Activated CD4-positive, CD25-positive, alpha-beta regulatory T cell (primary cell): ENCODE measurements at places on chromosomes 7 and 10.

DNA sequence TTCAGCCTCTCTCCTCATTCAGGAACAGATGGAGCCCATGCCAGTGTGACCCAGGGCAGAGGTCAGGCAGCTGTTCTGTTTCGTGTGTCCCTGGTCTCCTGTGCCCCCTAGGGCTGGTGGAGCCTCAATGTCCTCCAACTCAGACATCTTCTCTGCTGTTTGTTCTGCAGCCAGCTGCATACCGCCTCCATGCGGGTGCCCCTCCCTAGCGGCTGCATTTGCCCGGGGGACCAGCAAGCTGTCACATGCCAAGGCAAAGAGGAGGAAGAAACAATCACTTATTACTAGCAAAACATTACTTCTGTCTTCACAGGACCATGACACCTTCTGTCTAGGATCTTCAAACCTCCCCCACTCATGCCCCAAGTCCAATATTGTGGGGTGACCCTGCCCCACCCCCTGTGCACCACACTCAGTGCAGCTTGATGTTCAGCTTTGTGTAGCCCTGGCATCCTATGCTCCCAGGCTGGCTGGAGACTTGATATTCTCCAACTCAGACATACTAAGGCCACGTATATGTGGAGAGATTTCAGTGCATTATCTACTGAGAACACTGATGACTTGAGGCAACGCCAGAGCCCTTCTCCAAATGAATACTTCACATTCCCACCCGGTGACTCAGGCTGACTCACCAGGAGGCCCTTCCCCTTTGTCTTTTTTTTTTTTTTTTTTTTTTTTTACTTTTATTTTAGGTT is 188.9 kb downstream of the SKIDA1 start:
- no peak for DNase-seq

DNA sequence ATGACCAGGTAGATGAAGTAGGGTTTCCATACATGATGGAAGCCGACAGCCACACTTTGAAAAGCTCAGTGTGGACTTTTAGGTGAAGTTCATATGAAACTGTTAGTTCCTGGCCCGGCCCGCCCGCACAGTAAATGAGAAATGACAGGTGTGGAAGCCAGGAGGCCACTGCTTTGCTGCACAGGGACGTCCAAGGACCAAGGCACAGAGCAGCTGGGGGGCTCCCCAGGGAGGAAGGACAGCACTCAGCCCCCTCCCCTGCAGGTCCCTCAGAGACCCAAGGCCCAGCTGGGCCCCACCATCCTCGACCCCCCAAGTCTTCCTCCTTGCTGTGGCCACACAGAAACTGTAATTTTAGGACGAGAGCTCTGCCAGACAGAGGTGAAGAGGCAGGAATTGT is 219.2 kb downstream of the PTPRN2 start:
- no peak for DNase-seq

DNA sequence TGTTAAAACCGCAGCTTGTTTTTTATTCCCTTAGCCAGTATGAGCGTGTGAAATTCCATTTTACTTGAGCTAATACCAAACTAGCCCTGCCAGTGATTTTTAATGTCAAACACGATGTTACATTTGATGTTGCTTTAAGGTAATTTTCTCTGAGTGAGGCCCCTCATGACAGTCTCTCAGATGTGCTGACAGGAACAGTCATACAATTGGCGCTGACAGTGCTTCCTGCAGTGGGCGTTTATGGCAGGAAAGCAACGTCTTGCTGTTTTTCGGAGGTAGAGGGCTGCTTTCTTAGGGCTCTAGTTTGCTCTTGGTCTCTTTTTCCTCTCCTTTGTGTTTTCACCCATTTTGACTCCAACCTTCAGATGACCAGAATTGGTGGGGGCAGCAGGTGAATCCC is 19.3 kb downstream of the PON1 start:
- no peak for DNase-seq

GRCh38 chr7:106927536-106927935 is 62.5 kb downstream of the PIK3CG start:
- no peak for DNase-seq

- no peak for DNase-seq
Observed at GRCh38 chr7:21542891-21543527, at the start of gene DNAH11. Gene DNAH11 (plus strand): TSS chr7:21543039. CDS start chr7:21543246, 207 bp downstream.

DNA sequence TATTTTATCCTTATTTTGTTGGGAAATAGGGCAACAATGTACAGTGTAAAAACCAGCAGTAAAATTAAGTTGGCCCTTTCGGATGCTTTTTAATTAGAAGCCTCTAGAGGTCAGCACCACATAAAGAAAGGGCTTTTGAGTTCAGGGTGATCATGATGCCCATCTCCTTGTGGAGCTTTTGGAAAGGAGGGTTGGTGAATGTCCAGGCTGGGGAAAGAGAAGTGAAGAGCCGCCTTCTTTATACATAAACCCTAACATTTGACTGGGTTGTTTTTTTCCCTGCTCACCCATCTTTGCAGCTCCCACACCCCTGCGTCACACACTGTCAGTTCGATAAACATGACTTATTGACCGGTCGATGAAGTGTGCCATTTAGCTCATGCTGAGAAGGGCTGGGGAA is 29.8 kb downstream of the MTURN start:
- no peak for DNase-seq

DNA sequence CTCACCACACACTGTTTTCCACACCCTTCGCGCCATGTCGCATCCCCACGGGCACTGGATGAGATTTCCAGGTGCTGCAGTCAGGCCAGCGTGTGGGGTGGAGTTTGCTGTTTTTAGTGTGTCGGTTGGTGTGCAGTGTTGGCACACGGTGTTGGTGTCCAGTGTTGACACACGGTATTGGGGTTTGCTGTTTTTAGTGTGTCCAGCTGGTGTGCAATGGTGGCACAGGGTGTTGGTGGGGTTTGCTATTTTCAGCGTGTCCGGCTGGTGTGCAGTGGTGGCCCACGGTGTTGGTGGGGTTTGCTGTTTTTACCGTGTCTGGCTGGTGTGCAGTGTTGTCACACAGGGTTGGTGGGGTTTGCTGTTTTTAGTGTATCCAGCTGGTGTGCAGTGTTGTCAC is 20.1 kb upstream of the PRKAR1B start:
- DNase-seq: no peak

GRCh38 chr10:31980471-31980870 is 51.8 kb upstream of the ARHGAP12 start:
- no peak for DNase-seq

GRCh38 chr7:2840458-2840857 is 3.6 kb downstream of the GNA12 start:
- no peak for DNase-seq

- DNase-seq: no peak
Observed at GRCh38 chr10:69086001-69086509, 1.8 kb upstream of the SRGN start.

DNA sequence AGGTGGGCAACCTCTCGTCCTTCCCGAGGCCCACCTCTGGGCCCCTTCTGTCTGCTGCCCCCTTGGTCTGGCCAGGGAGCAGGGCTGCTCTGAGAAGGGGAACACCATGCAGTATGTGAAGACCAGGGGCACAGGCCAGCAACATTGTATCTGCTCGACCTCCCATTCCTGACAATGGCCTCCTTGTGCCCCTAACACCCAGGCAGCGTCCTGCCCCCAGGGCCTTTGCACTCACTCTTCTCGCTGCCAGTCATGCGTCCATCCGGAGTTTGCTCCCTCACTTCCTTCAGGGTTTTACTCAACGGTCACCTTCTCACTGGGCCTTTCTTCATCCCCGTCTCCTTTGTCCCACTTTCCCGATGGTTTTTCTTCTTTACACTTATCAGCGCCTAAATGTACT is 232.9 kb upstream of the GRB10 start:
- DNase-seq: no peak

DNA sequence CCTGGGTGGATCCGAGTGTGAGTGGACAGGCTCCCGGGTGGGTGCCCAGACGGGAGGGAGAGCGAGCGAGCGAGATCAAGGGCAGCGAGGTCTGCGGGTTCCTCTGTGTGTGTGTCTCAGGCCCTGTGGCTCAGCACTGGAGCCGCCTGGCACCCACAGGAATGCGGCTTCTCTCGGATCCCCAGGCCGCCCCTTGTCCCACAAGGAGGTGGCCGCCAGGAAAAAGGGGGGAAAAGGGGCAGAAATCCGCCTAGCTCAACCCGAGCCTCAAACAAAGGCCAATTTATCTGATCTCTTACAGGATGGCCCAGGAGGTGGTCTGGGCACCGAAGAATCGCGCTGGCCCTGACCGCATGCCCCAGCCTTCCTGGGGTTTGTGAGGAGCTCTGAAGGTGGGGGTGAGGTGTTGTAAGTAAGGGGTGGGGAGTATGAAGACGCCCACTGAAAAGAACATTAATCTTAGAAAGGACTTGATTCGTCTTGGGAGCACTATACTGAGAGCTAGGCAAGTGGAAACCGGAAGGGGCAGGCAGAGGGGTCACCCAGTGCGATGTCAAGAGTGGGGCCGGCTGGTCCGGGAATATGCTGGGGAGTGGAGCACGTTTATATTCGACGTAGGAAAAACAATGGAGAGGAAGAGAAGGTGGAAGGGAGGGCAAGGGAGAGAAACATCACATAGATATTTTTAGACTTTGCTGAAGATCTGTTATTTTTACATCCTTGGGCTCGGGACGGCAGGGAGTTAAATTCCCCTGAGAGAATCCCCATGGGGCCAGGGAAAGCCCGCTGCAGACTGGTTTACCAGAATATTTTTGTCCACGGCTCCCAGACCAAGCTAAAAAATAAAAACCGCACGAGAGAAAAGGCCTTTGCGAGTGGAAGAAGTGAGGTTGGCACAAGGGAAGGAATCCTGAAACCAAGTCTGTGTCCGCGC is 7.2 kb downstream of the DLX5 start:
- DNase-seq: no peak

DNA sequence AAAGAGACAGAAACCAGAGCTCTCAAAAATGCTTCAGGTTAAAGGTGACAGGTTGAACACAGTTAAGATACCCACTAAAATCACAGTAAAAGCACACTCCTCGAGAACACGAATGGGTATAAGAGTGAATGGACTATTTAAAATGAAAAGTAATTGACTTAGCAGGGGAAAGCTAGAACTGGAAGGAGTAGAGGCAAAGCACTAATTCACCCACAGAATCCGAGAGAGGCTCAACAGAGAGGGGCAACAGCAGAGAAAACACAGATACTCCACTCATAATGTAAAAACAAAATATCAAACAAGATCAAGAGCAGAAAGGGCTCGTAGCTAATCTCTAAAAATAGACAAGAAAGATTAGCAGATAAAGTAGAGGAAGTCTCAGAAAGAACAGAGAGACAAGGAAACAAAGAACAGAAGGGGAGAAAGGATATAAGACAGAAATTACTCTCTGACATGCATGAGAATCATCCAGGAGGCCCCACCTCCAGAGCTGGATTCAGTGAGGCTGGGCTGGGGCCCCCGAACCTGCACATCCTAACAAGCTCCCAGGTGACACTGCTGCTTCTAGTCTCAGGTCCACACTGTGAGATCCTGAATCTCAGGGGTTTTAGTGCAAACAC is 117.6 kb downstream of the GALNT11 start:
- no peak for DNase-seq

DNA sequence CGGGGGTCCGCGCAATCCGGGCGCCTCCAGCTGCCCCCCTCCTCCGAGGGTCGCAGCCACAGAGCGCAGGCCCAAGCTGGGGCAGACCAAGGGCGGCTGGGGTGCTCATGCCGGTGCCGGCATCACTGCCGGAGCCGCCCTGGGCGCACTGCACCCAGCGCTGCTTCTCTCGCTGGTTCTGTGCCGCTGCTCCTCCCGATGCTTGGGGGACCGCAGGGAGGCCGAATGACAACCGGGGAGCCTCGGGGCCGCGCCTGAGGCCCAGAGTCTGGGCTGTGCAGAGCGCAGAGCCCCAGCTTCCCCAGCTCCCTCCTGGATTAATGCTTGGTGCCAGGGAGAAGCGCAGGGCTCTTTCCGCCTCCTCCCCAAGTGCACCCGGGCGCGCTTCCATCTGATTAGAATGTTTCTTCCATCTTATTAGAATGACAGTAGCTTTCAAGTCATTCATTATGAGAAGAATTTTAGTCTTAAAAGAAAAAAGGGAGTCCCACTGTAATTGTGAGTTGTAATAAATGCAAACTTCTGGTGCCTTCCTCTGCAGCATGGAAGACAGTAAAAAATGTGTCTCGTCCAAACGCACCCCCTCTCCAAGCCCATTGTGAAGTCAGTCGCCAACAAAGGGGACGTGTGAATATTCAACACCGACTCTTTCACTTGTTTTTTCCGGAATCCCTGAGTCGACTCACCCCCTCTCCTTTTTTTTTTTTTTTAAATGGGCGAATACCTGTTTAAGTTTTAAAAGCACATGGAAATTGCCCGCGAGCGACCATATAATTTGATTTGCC is 19.5 kb upstream of the PTF1A start:
- no peak for DNase-seq

- DNase-seq: no peak
Observed at GRCh38 chr7:39394105-39394680, 172.0 kb upstream of the YAE1 start.

DNA sequence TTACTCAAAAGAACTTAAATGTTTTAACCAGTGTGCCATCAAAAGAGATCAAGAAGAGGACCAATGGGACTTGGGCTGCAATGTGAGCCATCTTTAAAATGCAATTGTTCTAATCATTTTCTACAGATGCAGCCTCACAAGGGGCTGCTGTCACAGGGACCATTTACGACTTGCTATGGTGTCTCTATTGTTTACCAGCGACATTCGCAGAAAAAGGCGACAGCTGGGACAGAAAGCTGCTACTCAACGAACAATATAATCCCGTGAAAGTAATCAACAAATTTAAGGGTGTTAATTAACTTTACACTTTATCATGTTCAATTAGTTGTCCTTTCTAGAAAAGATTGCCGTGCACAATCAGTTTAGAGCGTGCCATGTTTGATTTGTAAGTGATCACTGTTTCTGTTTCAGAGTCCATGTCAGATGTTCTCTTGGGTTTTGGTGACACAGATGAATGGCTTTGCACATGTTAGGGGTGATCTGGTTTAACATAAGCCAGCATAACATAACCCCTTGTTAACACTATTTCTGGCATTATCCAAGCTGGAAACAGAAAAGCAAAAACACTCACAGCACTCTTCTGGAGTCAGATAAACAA is 110.8 kb downstream of the HIBADH start:
- no peak for DNase-seq

DNA sequence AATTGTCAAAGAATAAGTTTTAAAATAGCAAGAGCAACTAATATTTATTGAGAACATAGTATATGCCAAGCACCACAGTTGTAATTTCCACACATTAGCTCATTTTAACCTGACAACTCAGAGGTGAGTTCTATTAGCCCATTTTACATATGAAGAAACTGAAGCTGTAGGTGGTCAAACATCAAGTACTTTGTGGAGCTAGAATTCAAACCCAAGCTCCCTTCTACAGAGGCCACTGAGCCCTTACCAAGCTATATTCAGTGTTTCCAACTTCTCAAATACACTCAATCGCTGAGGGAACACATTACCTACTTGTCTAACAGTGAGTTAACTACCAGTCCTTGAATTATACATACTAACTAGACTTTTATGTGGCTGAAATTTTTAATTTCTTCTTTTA is 236.6 kb downstream of the PARD3 start:
- no peak for DNase-seq

GRCh38 chr7:23114896-23115295 is 9.3 kb downstream of the KLHL7 start:
- DNase-seq: no peak

GRCh38 chr7:155746188-155746587 is 66.1 kb downstream of the SHH start:
- DNase-seq: no peak
